ENCODE measurements at places on chromosomes 2 and 18.

DNA sequence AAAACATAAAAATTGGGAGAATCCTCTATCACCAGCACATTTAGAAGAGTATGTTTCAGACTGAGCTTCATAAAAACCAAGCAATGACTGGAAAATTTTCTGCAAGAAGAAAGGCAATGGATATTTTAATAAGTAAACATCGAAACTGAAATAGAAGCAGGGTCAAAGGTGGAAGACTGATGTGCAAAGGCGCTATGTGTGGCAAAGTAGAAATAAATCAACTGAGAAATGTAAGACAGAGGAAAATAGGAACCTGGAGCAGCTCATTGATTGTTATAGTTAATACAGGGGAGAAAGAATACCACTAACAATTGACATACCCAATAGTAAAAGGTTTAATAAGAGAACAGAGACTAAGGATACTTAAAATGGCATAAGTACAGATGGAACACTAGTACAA, 818.4 kb downstream of the SOCS6 start:
- no peak for DNase-seq

DNA sequence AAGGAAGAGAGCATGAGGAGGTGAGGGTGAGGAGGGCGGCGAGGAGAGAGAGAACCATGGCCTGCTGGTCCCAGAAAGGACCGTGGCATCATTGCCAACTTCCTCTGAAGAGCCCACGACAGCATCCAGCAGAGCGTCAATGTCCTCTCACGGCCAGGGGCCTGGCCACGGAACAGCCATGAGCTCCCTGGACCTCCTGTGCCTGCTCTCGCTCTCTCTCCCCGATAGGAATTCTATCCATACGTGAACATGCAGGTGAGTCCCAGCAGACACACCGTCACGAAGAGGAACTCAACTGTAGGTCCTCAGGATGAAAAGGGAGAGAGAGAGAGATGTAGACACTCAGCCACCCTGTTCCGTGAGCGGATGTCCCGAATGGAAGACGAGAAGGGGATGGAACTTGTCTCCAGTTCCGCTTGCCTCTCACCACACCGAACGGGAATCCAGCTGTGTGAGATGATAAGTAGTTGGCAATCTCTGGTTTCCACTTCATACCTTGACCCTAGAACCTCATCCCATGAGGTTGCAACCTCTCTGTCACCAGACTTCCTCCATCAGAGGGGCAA, 107.6 kb downstream of the TNS1 start:
- DNase-seq, result no peak

DNA sequence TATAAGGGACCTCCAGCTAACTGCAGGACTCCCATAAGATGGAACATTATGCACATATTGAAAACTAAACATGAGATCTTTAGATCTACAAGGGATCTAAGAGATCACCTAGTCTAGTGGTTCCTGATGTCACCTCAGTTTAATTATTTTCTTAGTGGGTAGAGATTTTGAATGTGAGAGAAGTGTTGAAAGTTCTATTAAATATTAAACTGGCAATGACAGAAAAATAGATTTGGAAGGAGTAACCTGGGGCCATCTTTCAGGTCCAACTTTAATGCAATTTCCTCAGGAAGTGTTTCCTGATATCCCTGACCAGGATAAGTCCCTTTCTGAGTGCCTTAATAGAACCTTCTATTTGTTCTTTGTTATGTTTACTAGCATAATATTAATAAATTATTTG, 29.1 kb upstream of the CPS1 start:
- DNase-seq, result no peak

DNA sequence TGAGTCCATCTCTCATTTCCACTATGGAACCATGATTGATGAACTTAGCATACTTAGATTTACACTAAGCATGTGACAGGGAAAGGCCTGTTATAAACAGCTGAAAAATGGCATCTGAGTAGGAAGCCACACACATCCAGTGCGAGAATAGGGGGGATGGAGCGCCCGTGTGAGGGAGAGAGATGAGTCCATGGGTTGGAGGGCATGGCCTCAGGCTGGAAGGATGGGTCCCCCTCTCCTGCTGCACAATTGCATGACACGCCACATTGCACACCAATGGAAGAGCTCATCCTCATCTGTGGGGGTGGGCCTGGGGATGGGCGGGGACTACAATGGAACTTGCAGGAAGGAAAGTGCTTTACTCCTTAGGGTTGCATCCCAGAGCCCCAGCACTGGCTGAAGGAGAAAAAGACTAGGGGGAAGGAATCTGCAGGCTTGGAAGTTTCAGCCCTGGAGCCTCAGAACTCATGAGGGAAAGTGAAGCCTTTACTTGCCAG, 46.4 kb upstream of the CXCR4 start:
- DNase-seq, result no peak

DNA sequence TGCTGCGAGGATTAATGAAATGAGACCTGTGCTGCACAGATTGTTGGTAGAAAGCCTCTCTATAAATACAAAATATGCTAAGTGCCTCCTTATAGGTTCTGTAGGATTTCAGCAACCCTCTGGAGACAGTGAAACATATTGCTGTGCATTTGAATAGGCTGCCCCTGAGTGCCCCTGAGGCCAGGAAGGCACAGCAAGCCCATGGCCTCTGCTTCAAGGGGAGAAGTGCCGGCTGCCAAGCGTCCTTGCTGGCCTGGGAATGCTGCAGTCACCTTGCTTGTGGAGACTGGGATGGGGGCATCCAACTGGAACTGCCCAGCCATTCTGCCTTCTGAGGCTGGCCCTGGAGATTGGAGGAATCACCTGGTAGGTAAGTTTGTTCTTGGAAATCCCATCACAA, 397.2 kb upstream of the SMIM21 start:
- DNase-seq, result no peak
